HL-60 (cell line): ENCODE measurements at places on chromosomes 5 and 9.

DNA sequence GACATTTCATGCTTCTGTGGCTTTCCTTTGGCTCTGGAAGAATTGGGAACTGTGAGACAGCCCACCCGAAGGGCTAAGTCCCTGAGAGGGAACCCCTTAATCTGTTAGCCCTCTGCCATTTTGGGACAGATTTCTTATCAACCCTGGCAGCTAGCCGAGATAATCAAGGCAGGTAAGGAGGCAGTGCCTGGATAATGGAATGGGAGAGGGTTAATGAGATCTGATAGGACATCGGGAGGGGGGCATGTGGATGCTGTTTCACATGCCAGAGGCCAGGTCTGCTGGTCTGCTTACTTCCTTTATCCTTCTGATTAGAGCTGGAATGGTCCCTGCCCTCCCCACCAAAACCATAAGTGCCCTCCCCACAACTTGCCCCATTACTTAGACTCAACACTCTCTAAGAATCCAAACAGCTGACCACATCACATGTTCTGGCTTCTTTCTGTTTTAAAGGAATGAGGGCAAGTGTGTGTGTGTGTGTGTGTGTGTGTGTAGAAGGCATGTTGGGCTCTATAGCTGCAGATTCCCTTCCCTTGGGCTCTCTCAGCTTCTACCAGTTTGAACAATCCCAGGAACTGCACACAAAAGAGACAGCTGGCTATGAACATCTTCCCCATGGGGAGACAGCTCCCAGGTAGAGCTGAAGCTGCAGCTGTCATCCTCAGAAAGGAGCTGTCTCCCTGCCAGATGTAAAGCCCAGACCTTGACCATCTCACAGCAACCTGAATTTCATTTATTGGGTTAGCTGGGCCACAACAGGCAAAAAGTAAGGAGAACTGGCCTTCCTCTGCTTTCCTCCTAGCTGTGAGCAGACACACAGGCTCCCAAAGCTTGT is 221.3 kb downstream of the PIK3R1 start:
- DNase-seq = no peak

GRCh38 chr5:151772846-151773561 is 1.2 kb downstream of the G3BP1 start:
- DNase-seq = no peak

- no peak for DNase-seq
These were observed 15.0 kb upstream of the RPS14 start for GRCh38 chr5:150464554-150465012.

- no peak for DNase-seq
These were observed 19.5 kb upstream of the ARAP3 start for GRCh38 chr5:141701360-141702119.

DNA sequence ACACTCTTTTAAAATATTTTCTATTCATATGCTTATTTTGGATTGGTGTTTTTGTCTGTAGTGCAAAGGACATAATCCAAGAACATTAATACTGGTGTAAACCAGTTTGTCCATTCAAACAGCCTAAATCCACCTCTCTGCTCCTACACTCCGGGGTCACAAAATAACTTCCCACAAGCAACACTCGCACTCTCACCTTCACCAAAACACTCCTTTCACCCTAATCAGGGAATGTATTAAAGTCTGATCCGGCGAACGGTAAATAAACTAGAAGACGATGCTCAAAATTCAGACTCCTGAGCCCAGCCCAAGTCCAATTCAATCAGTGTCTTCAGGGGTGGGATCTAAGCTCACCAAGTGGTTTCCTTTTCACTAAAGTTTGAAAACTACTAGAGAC is 649 bp downstream of the AP3B1 start:
- no peak for DNase-seq

- DNase-seq = no peak
These were observed 806.9 kb upstream of the CDH9 start for GRCh38 chr5:27845248-27845647.

DNA sequence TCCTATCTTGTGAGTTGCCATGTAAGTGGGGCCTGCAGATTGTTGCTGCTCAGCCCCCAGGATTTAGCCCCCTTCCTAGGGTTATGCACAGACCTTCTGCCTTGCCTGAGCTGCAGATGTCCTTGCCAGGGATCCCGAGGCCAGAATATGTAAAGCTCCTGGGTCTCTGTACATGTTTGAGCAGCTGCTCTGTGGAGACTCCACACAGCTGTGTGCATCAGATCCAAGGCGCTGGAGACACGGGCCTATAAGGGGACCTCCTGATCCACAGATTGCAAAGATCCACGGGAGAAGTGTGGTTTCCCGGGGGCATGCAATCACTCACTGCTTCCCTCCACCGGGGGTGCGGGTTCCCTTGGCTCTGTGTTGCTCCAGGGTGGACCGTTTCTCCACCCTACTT is 28.9 kb downstream of the TAF11L14 start:
- no peak for DNase-seq

- DNase-seq = no peak
These were observed 21.5 kb downstream of the PTGS1 start for GRCh38 chr9:122392284-122392683.

GRCh38 chr5:36720688-36721087 is 114.3 kb downstream of the SLC1A3 start:
- no peak for DNase-seq

DNA sequence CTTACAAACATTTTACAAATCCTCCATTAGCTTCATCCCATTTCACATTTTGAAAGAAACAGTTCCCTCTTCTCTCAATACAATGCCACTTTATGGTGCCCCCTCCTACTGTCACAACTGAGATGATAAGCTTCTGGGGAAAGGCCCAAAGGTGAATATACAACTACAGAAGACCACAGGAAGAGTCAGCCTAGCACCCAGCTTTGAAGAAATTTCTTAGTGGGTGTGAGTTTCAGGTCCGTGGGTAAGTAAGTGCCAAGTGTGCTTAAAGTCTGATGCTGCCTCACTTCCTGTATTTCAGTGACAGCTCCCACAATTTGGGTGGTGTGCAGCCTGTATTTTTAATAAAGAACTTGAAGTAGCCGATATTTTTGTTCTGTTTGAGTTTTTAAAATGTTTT is 68.1 kb downstream of the ARHGEF28 start:
- DNase-seq = no peak

DNA sequence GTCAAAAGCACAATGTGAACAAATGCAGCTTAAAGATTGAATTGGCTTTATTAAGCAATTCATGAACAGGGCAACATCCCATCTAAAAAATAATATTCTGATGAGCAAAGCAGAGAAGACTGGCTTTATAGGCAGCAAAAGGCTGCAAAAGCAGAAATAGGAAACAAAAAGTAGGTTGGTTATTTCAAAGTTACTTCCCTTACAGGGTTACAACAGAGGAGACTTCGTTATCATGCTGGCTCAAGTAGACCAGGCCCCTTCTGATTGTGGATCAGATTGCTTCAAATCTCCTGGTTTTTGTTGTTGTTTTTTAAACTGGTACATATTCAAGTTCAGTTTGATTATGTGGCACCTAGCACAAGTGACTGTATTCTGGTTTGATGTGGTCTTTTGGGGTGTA is 73.1 kb downstream of the MAN2A1 start:
- no peak for DNase-seq

GRCh38 chr5:78887384-78888118 is 97.6 kb downstream of the ARSB start:
- no peak for DNase-seq

GRCh38 chr5:110086658-110087388 is 397.1 kb downstream of the MAN2A1 start:
- no peak for DNase-seq

DNA sequence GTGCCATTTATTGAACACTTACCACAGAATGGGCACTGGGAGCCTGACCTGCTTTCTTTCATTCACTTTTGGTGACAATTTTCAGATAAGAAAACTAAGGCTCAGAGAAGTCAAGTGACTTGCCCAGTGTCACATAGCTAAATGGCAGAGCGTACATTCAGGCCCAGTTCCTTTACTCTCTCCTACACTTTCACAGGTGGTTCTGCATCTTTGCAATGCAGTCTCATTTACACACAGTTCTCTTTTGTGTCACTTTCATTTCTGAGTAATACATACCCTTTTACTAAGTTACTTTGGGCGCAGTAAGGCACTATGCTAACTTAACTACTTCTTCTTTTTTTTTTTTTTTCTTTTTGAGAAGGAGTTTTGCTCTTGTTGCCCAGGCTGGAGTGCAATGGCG is 8.3 kb downstream of the NFIL3 start:
- peak; percentile 38 for DNase-seq

GRCh38 chr5:54320256-54320655 is 9.9 kb upstream of the ARL15 start:
- no peak for DNase-seq

- no peak for DNase-seq
These were observed 143.1 kb upstream of the FBN2 start for GRCh38 chr5:128681096-128681495.

DNA sequence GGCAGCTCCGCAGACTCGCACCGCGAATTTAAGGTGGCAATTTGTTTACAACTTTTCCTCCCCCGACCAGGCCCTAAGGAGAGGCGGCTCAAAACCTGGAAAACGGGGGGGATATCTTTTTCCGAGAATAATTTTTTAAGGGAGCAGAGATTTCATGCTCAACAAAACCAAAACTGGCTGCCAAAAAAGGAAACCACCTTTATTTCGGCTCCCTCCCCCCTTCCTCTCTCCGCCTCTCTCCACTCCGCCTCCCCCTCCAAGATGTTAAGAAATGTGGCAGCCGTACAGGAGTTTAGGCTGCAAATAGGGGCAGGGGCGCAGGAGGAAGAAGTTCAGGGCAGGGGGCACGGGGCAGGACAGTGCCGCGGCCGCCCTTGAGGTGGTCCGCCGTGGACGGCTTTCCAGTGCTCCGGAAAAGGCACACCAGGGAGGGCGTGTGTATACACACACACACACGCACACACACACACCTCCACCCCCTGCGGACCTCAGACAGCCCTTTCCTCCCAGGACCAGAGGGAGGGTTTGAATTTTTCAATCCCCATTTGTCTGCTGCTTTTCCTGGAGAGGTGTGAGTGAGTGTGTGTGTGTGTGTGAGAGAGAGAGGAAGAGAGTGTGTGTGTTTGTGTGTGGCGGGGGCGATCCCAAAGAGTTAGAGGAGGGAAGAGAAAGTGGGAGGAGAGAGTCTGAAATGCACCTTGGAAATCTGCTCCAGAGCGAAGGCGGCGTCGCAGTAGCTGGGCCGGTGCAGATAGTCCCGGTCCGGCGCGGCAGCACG is 9.1 kb downstream of the PTCH1 start:
- DNase-seq = no peak

DNA sequence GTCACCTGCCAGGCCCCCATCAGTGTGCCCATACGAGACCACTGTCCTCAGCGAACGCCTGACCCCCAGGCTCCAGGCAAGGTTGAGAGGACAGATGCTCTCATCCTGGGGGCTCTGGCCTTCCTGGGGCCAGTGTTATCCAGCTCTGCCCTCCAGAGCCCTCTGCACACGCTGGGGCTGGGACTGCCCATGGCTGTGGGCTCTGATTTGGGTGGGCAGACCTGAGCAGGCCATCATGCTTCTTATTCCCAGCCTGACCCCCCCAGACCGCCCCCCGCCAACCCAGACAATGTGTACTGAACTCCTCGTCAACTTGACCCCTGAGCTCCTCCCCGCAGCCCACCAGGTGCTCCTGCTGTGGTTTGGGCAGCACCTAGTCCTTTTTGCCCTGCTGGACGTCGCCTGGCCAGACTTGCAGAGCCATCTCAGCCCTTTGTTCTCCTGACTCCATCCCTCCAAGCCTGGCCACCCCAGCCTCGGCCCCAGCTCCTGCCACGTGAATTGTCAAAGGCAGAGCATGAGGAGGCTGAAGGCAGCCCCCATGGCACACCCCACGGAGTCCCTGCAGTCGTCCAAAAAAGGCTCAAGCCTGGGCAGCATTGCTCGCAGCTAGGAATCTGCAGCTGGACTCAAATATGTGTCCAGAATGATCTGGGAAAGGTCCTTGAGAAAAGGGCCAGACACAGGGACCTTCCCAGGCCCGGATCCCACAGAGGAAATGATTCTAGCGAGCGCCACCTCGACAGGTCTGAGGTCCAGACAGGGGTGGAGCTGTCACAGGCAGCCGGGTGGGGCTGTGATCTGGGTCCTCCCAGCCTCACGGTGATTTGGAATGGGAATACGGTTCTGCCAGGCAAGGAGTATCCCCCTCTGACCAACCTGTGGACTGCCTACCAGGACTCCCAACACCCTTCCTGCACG is 87.0 kb downstream of the ADAMTS2 start:
- DNase-seq = no peak

DNA sequence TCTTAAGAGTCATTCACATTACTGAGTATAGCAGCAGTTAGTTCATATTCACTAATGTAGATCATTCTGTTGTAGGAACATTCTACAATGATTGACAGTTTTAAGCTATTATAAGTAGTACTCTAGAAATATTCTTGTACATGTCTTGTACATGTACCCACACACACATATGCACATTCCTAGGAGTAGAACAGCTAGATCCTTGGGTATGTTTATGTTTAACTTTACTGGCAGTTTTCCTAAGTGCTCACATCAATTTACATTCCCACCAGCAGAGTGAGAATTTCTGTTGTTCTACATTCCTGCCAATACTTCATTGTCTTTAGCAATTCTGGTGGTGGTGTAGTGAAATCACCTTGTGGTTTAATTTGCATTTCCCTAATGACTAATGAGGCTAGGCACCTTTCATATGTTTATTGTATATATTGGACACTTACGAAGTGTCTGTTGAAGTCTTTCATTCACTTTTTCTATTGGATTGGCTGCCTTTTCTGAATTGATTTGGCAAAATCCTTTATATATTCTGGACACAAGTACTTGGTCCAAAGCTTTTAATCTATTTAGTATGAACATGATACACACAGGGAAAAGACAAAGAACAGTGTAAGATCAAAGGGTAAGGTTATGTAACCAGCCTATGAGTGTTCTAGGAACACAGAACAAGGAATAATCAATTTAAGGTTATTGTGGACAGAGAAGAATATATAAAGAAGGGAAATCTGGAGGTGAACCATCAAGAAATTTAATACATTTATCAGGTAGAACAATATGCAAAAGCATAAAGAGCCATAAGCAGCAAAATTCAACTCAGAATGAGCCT is 95.6 kb downstream of the MLLT3 start:
- DNase-seq = no peak

DNA sequence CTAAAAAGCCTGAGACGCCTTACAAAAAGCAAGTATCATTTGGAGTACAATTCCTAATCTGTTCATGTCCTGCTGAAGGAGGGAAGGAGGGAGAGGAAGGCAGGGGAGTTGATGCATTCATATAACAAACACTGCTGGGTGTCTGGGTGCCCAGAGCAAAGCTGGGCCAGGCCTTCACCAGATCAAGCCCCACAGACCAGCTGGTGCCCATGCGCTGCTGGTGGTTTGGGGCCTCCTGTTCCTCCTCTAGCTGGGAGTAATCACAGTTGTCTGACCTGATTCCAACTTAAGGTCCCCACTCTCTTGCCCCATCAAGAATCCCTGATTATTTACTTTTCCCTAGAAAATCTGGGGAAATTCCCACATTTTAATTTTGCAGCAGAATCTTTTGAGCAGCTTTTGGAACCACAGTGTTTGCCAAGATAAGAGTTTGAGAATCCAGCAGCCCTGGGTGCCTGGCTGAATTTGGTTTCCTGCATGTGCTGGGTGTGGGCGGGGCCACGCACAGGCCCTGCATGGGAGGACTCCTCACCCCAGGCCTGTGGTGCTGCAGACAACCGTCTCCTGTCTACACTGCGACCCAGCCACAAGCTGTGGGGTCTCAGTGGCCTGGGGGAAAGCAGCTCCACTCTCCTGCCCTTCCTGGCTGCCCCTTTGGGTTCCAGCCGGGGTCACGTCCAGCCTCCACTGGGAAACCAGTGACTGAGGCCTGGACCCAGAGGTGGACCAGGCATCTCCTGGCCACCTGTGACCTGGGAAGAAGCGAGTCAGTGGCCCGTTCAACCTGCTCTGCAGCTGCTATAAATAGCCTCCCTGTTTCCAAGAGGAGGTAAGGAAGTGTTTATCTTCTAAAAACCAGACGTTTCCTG is 47.5 kb downstream of the NEURL1B start:
- no peak for DNase-seq

GRCh38 chr5:168869615-168870227 is 290.6 kb upstream of the PANK3 start:
- DNase-seq = no peak
